ENCODE measurements at places on chromosomes 3 and 15.

DNA sequence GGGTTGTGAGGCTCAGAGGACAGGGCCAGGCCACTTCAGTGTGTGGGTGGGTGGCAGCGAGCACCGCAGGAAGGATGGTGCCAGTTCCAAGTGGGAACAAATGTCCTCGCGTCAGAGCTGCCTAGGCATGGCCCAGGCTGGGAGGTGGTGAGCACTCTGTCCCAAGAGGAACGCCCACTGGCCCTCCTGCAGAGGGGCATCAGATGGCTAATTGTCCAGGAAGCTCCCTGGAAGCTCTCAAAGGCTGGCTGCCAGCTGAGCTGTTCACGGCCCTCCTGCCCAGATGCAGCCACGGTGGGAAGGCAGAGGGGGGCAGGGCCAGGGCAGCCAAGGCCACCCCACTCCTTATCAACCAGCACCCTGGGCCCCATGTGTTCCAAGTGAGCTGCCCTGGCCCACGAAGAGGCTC, 55.2 kb downstream of the IQSEC1 start:
- DNase-seq: no peak

DNA sequence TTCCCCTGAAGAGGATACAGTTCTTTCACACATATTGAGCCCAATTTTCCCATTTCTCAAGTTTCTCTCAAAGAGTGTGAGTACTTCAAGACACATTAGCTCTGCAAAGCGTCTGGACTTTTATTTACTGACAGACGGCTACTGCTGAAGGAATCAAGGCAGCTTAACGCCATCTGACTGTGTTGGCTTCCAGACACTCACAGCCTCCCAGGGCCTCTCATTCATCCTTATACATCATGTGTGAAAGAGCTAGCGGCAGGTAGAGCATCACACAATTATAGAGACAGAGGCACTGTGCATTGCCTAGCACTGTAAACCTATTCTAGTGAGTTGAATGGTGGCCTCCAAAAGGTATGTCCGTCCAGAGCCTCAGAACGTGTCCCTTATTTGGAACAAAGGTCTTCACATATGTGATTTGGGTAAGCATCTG, 284.1 kb upstream of the STT3B start:
- DNase-seq: no peak

DNA sequence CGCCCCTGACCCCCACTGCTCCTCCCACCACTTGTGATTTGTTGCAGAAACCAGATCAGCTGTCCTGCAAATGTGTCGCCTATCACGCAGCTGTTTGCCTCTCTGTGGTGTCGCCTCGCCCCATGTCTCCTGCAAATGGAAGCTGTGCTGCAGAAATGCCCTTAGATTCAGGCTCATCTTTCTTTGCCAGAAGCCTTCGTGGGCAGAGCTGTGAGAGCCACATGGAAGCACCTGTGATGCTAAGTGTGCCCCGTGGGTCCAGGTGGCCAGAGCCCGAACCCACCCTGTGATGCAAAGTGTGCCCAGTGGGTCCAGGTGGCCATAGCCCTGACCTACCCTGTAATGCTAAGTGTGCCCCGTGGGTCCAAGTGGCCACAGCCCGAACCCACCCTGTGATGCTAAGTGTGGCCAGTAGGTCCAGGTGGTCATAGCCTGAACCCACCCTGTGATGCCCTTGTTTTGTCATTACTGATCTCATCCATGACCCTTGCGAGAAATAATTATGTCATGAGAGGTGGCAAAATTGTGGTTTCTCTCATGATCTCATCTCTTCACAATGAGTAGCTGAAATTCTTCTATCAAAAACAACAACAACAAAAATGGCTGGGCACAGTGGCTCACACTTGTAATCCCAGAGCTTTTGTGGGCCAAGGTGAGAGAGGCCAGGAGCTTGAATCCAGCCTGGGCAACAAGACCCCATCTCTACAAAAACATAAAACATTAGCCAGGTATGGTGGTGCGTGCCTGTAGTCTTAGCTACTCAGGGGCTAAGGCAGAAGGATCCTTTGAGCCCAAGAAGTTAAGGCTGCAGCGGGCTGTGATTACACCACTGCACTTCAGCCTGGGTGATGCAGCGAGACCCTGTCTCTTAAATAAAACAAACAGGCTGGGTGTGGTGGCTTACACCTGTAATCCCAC, 187.4 kb downstream of the GOLGA6L6 start:
- no peak for DNase-seq

DNA sequence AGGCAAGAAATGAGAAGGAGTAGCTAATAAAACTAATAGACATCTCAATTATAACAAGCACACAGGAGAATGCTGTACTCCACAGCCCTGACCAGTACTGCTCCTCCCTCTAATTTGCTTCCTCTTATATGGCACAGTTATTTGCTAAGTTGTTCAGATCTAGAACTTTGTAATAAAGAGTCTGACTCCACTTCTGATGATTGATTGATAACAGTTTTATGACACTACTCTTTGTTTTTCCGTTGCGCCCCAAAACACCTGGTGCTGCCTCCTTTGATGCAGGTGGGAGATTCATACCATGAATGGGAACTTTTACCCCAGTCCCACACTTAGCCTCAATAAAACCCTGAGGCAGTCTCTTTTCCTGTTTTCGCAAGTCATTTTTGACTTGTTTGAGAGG, 777.7 kb downstream of the GBE1 start:
- DNase-seq: no peak

DNA sequence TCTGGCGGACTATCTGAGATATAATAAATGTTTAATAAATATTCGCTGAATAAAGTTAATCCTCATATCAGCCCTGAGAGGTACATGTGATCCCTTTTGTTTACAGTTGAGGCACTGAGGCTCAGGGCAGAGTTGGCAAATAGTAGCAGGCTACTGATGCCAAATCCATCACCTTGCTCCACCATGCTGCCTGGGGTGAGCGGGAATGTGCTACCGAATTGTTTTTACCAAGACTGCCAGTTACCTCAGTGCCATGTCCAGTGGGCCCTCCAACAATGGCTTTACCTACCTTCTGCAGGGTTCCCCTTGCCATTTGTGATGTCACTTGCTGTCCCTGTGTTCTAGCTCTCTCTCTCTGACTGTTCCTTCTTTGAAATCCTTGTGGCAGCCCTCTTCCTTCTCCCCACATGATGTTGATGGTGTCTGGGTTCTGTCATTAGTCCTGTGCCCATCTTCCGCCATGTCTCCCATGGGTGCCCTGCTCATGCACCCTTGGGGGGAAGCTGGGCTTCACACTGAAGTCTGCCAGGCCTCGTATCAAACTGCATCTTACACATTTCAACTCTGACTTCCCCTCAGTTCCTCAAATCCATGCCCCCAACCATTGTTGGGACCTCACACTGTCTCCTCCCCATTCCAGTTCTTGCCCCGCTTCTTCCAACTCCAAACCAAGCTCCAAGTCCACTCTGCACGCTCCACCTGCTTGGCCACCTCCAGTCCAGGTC, 35.4 kb downstream of the SLCO2A1 start:
- DNase-seq: no peak

GRCh38 chr3:188090620-188091309, 63.2 kb upstream of the LPP start:
- no peak for DNase-seq
